Spinal cord (tissue), 10 donors: ENCODE measurements at places on chromosomes 4 and X. TPM values are rescaled to one million over a fixed set of nuclear protein-coding genes. Genes with fewer than 3 reads are reported as not detected.

The GPR143 gene
- polyA plus RNA-seq: 5.9 TPM

DNA sequence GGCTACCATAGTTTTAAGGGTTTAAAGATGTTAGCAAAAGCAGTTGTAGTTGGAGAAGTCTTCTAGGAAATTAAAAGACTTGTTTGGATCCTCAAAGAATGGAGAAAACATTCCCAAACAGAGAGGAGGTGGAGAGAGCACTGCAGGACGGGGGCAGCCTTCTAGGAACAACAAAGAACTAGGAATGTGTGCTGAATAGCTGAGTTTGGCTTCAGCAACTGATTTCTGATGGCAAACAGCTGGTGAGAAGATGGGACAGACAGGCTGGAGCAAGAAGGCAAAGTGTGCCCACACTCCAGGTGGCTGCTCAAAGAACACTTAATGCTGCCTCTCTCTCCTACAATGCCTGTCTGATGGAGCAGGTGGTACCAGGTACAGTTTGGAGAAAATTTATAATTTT lies 1331.1 kb downstream of the ADGRL3 start:
- DNase-seq: no peak
- H3K4me3 ChIP-seq: no peak overlapping the region
- no peaks in the 10 kb centered on the region for H3K36me3 ChIP-seq
- H3K4me1 ChIP-seq: no peaks in the 10 kb centered on the region
- no peaks in the 10 kb centered on the region for H3K27me3 ChIP-seq

The RASGEF1B gene
- polyA plus RNA-seq: 42.8 TPM

- DNase-seq: no peak
- no peaks in the 10 kb centered on the region for H3K36me3 ChIP-seq
- H3K4me1 ChIP-seq: no peaks in the 10 kb centered on the region
Observed at GRCh38 chr4:10809905-10810304, 125.3 kb upstream of the CLNK start.

DNA sequence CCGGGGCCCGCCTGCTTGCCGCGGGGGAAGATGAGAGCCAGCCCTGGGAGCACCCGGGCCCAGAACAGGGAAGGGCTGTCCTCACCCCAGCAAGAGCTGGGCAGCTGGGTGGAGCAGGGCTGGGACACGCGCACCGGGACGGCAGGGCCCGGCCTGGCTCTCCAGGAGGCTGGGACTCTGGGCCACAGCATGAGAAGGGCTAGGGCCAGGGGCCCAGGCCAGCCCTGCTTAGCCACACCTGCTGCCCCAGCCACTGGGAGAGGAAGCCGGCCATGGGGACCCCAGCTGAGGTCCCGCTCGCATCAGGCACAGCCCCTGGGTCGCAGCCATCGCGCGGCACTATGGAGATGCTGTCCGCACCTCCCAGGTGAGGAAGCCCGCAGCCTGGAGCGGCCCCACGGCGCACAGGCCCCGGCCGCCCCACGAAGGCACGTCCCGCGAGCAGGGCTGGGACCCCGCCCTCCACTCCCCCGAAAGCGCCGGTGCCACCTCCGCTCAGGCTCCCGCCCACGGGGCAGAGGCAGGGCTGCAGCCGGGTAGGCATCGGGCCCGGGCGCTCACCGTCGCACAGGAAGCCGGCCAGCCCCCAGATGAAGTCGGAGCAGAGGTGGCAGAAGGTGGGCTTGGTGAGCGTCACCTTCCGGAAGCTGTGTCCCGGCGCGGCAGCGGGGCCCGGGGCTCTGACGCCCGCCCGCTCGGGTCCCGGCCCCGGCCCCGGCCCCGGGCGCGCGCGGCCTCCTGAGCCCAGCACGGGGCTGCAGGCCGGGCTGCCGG lies 531 bp downstream of the DGKQ start:
- DNase-seq: no peak
- H3K4me1 ChIP-seq: peaks cover 32% of the 10 kb centered on the region
- H3K4me3 ChIP-seq: peak overlapping the region; percentile 50
- no peak overlapping the region for H3K27ac ChIP-seq

The AREG gene
- not detected for polyA plus RNA-seq

The KLKB1 gene
- polyA plus RNA-seq: 0.90 TPM

- no peak for DNase-seq
- H3K4me3 ChIP-seq: no peak overlapping the region
- no peaks in the 10 kb centered on the region for H3K36me3 ChIP-seq
- H3K4me1 ChIP-seq: no peaks in the 10 kb centered on the region
- no peaks in the 10 kb centered on the region for H3K27me3 ChIP-seq
Observed at GRCh38 chrX:144627947-144628346, 619.4 kb upstream of the SPANXN1 start.

- no peak overlapping the region for H3K4me3 ChIP-seq
- H3K36me3 ChIP-seq: peaks cover 7% of the 10 kb centered on the region
- no peaks in the 10 kb centered on the region for H3K4me1 ChIP-seq
- no peak for DNase-seq
- H3K27ac ChIP-seq: no peak overlapping the region
Observed at GRCh38 chr4:169677150-169677748, 56.9 kb downstream of the CLCN3 start.

- H3K4me1 ChIP-seq: peaks cover 11% of the 10 kb centered on the region
- no peaks in the 10 kb centered on the region for H3K27me3 ChIP-seq
- no peak overlapping the region for H3K4me3 ChIP-seq
- DNase-seq: no peak
- no peaks in the 10 kb centered on the region for H3K36me3 ChIP-seq
Observed at GRCh38 chr4:168642591-168642990, 145.7 kb downstream of the PALLD start.

DNA sequence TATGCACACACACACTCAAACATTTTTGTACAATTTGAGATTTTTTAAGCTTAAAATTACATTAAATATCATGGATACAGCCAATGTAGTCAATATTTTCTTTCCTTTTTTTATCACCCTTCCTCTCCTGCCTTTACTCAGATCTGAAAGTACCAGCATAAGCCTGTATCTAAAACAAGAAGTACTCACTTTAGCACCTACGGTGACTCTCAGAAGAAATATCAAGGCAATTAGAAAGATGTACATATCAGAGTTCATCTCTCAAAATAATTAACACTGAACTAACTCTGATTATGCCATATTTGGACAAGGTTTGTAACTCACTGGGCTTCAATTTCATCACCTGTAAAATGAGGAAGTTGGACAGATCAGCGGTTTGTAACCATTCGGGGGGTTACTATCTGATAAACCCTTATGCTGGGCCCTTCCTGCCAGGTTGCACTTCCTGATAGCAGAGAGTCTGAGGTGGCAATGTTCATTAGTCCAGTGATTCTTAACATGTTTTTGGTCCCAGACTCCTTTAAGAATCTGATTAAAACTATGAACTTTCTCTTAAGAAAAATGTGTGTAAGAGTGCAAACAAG lies 5.7 kb upstream of the GPR174 start:
- H3K27me3 ChIP-seq: no peaks in the 10 kb centered on the region
- DNase-seq: no peak
- no peaks in the 10 kb centered on the region for H3K4me1 ChIP-seq
- H3K27ac ChIP-seq: no peak overlapping the region
- no peaks in the 10 kb centered on the region for H3K36me3 ChIP-seq

The EFHC2 gene
- 6.2 TPM for polyA plus RNA-seq

GRCh38 chr4:7978489-7978888 lies 38.8 kb upstream of the AFAP1 start:
- no peak for DNase-seq
- peaks cover 28% of the 10 kb centered on the region for H3K36me3 ChIP-seq
- H3K4me3 ChIP-seq: no peak overlapping the region
- no peaks in the 10 kb centered on the region for H3K27me3 ChIP-seq

DNA sequence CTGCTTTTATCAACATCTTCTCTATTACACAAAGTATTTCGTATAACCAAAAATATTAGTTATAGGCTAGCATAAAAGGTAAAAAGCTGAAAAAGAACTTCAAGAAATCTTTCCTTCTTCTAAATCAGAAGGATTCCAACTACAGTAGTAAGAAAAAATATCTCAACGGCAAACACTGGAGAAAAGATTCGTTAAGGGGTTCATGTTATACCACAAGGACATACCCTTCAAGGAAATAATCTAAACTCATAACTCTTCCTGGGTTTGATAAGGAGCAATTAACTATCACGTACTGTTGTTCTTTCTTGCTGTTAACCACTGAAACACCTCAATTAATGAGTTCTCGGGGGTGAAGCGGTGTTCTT lies 1.5 kb downstream of the SMIM14 start:
- peak overlapping the region; percentile 99 for H3K27ac ChIP-seq
- H3K27me3 ChIP-seq: no peaks in the 10 kb centered on the region
- H3K4me3 ChIP-seq: peak overlapping the region; percentile 97
- DNase-seq: no peak
- H3K4me1 ChIP-seq: peaks cover 5% of the 10 kb centered on the region

DNA sequence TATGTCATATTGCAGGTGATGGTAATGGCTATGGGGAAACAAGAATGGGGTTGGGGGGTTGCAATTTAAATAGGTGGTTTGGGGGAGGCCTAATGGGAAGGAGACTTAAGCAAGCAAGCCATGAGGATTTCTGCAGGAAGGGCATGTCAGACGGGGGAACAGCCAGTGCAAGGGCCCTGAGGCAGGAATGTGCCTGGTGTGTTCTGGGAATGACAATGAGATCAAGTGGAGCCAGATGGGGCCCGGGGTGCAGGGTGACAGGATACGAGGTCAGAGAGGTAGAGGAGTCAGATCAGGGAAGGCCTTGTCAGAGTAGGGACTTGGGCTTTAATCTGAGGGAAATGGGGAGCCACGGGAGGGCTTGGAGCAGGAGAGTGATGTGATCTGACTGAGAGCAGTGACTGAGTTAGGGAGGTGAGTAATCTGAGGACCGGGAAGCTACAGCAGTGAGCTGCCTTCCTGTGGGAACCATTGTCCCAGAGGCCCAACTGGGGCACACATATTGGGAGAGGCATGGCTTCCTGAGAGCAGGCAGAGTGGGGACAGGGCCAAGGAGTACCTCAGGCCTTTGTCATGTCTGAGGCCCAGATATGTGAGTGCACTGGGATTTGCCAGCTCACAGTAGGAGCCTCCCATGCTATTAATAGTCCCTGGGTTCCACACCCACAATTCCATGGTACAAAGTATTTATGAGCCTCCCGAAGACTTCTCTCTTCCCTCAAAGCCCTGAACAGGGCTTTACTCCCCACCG lies 139.8 kb downstream of the BCOR start:
- peaks cover 5% of the 10 kb centered on the region for H3K27me3 ChIP-seq
- no peaks in the 10 kb centered on the region for H3K36me3 ChIP-seq
- H3K4me3 ChIP-seq: no peak overlapping the region
- DNase-seq: no peak
- H3K4me1 ChIP-seq: peaks cover 6% of the 10 kb centered on the region

DNA sequence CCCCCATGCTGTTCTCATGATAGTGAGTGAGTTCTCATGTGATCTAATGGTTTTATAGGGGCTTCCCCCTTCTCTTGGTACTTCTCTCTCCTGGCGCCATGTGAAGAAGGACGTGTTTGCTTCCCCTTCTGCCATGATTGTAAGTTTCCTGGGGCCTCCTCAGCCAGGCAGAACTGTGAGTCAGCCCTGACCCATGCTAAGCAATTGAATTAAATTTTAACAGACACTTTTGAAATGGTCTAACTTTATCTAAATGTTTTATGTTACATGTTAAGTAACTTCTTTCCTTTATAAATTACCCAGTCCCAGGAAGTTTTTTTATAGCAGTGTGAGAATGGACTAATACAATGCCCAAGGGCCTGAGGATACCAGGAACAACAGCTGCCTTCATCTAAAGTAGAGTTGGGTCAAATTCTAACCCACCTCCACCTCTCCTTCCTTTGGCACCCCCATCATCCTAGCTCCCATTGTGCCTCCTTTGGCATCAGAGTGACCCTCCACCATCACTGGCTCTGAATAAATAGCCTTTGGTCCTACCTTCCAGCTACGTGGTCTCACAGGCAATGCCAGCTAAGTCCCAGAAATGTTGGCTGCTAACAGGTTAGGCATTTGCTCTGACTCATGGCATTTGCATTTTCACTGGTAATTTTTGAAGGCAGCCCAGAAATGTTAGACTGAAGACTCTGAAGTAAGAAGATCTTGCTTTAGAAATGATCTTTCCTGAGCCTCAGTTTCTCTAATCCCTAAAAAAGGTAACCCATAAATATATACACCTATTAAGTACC lies 182.1 kb downstream of the MOSPD2 start:
- no peak for DNase-seq
- H3K4me3 ChIP-seq: no peak overlapping the region
- H3K27me3 ChIP-seq: peaks cover 2% of the 10 kb centered on the region
- H3K4me1 ChIP-seq: no peaks in the 10 kb centered on the region
- no peak overlapping the region for H3K27ac ChIP-seq

The PRDX4 gene
- polyA plus RNA-seq: 62.2 TPM

The SPANXD gene
- not detected for polyA plus RNA-seq

The IL13RA1 gene
- polyA plus RNA-seq: 12.2 TPM
